ENCODE measurements at places on chromosomes 6 and 20.

DNA sequence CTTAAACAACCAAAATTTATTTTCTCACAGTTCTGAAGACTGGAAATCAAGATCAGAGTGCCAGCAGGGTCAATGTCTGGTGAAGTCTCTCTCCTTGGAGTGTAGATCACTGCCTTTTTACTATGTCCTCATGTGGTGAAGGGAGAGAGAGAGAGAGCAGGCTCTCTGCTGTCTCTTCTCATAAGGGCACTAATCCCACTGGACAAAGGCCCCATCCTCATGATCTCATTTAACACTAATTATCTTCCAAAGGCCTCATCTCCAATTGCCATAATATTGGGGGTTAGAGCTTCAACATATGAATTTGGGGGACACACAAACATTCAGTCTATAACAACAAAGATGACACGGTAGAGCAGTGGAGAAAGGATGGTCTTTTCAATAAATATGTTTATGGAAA lies 27.4 kb downstream of the SOBP start:
- no peak for DNase-seq

DNA sequence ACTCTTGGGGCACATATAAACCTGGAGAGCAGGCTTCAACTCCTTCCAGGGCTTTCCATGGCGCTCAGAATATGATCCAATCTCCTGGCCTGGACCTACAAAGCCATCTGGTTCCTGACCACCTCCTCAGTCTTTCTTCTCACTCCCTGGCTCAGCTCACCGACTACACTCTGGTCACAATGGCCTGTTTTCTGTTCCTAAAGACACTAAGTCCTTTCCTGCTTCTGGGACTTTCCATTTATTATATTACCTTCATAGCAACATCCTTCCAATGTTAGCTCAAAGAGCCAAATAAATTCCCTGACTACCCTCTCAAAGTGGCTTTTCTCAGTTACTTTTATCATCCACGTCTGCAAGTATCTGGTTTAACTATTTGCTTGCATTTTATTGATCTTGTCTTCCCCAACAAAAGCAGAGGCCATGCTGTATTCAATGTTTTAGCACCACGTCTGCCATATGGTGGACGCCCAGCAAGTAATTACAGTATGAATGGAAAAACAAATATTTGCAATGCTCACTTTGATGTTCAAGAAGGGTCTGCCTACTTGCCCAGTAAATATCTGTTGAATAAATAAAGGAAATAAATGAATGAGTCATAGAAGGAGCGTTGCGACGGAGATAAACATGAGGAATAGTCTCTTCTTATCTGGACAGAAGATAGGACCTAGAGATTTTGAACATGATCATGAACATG lies 328.4 kb downstream of the ESR1 start:
- no peak for DNase-seq

DNA sequence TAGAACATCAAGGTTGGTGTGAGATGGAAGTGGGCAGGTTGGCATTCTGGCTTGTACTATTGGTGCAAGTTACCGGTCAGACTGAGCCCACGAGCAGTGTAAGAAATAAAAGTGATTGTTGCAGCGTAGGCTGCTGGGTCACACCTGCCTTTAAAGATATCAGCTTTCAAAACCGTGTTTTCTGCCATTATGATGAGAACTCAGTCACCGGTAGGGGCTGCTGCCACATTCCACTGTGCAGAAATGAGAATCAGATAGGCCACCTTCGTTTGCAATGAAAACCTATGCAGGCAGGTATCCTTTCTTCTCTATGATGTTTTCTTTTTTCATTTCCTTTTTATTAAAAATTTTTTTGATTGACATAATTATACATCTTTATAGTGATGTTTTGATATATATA lies 168.5 kb downstream of the MYLK4 start:
- DNase-seq: no peak

GRCh38 chr6:71913444-71914234 lies 27.3 kb downstream of the RIMS1 start:
- DNase-seq: no peak

- DNase-seq: no peak
These were observed 14.9 kb downstream of the THBS2 start for GRCh38 chr6:169238766-169239165.

- peak; percentile 5 for DNase-seq
These were observed 481.1 kb downstream of the BMP2 start for GRCh38 chr20:7248281-7249201.

GRCh38 chr6:163965426-163966348 lies 551.2 kb downstream of the QKI start:
- no peak for DNase-seq

DNA sequence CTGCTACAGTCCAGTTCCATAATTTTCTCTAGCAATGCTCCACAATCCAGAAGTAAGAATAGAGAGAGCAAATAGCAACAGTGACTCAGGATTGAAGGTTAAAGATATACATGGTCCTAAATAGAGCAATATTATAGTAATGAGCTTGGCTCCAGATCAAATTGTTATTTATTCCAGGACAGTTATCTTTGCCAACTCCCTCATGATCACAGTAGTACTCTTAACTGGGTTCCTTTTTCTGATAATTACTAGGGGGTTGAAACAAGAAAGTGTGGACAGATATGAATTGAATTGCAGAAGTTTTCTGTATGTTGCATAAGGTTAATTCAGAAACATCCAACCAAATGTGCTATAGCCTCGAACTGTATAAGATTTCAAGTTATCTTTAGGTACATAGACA lies 11.9 kb downstream of the FAM184A start:
- no peak for DNase-seq

- peak; percentile 94 for DNase-seq
These were observed 23.5 kb downstream of the CARMIL1 start for GRCh38 chr6:25302677-25303128.

DNA sequence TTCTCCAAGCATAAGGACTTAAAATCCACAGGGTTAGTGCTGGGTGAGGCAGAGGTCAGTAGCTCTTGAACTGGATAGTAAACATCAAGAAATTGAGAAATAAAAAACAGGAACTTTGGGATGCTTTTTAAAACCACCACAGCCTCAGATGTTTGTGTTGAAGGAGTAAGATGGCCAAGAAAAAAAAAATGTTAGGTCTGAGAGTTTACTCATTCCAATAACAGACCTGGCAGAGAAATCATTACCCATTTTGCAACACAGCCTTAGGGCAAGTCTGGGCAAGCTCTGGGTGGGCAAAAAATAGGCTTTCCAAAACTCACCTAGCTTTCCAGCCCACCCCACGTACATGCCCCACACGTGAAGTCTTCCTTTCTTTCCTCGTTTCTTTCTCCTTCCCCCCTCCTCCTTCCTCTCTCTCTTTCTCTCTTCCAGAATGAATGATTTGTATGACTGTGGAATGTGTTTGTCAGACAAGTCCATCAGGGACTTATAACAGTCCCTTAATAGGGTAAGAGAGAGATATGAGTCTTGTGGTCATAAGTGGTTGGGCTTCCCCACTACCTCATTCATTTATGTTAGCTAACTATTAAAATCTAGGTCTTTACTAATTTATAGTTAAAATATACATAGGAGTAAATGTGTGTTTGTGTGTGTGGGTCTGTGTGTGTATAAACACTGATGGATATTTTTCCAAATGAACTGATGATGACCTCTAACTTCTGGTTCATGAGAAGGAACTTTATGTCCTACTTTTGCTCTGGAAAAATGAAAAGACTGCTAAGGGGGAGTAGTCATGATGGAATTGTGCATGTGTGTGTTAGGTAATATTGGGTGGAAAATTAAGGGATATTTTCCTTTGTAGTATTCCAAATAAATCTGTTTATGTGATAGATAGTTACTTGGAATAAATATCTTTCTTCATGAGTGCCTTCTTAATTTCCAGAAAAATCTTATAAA lies 18.0 kb upstream of the DSE start:
- peak; percentile 69 for DNase-seq

- DNase-seq: no peak
These were observed 175.9 kb upstream of the GJE1 start for GRCh38 chr6:141956868-141957267.

DNA sequence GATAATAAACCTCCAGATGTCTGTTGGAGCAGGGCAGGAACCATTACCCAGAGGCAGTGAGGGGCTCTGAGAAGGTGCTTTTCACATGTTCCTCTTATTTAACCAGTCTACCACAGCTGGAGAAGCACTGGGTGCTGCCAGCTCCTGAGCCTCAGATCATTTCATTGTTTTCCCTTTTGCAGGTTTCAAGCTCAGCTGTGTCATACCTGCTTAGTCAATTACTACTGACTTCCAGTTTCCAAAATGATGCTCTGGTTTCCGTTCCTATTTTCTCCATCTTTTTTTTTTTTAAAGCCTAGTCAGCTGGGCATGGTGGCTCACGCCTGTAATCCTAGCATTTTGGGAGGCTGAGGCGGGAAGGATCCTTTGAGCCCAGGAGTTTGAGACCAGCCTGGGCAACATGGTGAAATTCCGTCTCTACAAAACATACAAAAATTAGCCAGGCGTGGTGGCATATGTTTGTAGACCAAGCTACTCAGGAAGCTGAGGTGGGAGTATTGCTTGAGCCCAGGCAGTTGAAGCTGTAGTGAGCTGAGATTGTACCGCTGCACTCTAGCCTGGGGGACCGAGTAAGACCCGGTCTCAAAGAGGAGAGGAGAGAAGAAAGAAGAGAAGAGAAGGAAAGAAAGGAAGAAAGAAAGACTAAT lies 6.7 kb downstream of the FLOT1 start:
- DNase-seq: no peak

DNA sequence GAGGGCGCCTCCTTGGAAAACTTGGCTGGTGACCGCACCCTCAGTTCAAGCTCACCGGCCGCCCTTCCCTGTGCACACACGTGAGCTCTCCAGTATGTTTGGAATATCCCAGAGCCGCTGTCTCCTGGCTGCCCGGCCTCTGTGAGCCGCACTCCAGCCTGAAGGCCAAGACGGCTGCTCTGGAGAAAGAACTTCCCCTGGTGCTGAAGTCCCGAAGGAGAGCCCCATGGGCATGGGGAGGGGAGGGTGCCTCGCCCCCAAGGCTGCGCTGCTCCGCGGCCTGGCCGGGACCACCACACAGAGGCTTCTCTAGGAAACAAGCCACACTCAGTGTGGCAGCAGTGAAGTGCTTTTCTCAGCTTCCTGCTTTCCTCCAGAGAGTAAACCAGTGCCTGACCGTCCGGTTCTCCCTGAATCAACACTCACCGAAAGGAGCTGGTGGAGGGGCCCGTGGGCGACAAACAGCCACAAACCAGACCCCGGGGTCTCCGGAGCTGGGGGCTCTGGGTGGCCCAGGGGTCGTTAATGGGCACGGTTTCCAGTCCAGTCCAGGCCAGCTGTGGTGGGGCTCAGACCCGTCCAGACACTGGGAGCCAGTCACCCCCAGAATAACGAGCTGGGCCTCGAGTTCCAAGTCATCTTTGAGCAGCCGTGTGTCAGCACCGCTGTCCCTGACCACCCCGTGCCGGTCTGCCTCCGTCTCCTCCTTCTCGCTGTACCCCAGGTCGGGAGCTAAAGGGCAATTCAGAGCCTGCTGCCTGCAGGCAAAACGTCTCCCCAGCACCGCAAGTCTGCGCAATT lies 87.4 kb upstream of the BHLHE23 start:
- no peak for DNase-seq

GRCh38 chr6:94736236-94736635 lies 841.1 kb upstream of the MANEA start:
- no peak for DNase-seq

DNA sequence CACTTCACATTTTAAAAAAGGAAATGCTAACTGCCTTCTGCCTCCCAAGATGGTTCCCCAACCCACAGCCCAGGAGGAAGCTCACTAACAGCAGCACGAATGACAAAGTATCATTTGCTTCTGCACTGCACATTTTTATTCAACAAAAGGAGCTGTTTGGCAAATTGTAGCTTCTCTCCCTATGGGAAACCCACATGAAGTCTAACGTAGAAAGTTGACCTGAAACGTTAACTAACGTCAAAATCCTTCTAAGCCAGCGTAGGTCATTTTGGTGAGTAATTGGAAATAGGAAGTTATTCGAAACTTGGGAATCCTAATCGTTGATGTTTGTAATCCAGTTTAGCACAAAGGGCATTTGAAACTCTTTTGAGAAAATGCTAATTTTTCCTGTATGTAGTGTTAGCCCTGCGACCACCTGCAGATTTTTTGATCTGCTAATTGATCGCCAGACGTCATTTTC lies 2.9 kb downstream of the SALL4 start:
- DNase-seq: no peak

GRCh38 chr20:44536175-44536574 lies 14.3 kb upstream of the SERINC3 start:
- no peak for DNase-seq

DNA sequence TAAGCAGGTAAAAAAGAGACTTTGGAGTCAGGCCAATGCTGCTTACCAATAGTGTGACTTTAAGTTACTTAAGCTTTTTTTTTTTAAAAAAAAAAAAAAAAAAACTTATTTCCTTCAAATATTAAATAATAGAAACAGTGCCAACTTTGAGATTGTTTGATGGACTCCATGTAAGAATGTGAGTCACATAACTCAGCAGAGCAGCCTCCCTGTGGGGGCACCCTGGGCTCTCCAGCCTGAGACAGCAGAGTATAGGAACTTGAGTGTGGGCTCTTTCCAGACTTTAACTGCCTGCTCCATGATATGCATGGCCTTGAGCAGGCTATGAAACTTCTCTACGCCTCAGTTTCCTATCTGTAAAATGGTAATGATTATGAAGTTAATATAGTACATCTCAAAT lies 113.3 kb upstream of the SAMD5 start:
- DNase-seq: peak; percentile 19

GRCh38 chr20:62752671-62753501 lies 43.4 kb upstream of the MRGBP start:
- DNase-seq: no peak

DNA sequence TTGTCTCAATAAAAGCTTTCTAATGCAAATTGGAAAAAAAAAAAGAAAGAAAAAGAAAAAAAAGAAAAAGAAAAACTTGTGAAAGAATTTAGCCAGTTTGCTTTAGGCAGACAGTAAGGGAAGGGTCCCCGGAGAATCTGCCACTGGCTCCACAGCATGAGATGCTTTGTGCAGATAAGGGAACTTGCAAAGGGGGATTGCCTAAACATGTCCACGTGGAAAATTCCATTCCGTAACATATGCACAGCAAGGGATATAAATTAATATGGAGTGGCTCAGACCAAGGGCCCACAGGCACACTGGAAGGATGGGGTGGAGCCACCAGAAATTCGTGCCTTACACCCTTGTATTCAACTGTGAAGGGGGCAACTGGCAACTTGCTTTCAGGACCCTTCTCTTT lies 45.4 kb downstream of the MKKS start:
- no peak for DNase-seq

DNA sequence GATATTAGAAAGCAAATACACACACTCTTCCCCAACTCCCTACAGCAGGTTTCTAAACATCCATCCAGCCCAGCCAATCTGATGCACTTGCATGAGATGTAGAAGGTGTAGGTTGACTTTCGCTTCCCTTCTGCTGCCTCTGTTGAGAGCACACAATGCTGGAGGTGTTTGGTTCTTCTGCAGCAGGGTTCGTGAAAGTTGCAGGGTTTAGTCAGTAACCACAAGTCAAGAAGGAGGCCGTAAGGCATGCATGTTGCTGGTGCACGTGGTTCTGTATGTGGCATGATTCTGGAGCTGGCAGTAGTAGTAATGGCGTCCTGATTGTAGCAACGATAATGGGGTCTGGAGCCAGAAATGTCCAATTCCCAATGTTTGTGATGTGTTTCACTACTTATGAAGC lies 53.0 kb downstream of the DEK start:
- DNase-seq: no peak

GRCh38 chr6:21451546-21452013 lies 142.0 kb upstream of the SOX4 start:
- no peak for DNase-seq

Data from fibroblast of mammary gland (primary cell).